ENCODE measurements at places on chromosomes 16 and 17.

DNA sequence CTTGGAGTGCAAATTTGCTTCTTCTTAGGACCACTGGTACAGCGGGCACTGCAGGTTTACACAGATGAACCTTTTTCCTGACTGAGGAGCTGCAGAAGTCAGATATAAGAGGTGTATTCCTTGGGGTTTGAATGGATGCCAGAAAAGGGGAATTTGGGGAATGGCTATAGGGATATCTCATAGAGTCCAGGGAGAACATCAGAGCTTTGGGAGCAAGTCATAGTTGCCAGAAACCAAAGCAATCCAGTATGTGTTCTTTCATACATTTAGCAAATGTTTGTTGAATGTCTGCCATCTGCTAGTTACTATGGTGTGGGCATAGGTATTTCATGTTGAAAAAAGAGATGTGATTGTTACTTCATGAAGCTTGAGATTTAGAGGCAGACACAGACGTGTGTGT, 46.8 kb downstream of the MAP2K4 start:
- DNase-seq, result no peak

GRCh38 chr17:45222289-45222995, 757 bp downstream of the FMNL1 start:
- no peak for DNase-seq

GRCh38 chr17:284676-285355, 67.8 kb downstream of the RPH3AL start:
- DNase-seq, result no peak

- DNase-seq, result no peak
Observed at GRCh38 chr16:21697032-21697431, 33.3 kb downstream of the OTOA start.

- peak; percentile 64 for DNase-seq
Observed at GRCh38 chr17:57004944-57005579, 27.1 kb downstream of the SCPEP1 start.

Data from GM10248 (cell line).